T-helper 2 cell treated with Interferon-gamma antibody and Interleukin-4, amounts not matched to agents 5 μg/mL and 100 μg/mL, for 36 hours (primary cell): ENCODE measurements at places on chromosomes 6 and 20.

DNA sequence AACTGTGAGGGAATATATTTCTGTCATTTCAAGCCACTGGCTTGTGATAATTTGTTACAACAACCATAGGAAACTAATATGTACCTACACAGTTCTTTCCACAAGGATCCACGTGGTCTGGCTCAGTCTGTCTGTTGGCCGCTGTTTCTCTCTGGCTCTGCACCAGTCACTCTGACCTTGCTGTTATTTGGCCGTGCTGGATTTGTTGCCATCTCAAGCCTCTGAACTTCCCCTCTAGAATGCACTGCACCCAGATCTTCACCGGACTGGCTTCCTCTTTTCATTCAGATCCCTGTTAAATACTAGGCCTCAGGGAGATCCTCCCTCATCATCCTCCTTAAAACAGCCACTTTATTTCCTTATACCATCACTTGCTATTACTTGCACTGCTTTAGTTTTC lies 446.8 kb downstream of the TFAP2B start:
- H3K27ac ChIP-seq, result no peak overlapping the region
- no peak for DNase-seq
- no peaks in the 10 kb centered on the region for H3K27me3 ChIP-seq
- H3K4me3 ChIP-seq, result no peak overlapping the region
- no peaks in the 10 kb centered on the region for H3K4me1 ChIP-seq
- H3K36me3 ChIP-seq, result no peaks in the 10 kb centered on the region

DNA sequence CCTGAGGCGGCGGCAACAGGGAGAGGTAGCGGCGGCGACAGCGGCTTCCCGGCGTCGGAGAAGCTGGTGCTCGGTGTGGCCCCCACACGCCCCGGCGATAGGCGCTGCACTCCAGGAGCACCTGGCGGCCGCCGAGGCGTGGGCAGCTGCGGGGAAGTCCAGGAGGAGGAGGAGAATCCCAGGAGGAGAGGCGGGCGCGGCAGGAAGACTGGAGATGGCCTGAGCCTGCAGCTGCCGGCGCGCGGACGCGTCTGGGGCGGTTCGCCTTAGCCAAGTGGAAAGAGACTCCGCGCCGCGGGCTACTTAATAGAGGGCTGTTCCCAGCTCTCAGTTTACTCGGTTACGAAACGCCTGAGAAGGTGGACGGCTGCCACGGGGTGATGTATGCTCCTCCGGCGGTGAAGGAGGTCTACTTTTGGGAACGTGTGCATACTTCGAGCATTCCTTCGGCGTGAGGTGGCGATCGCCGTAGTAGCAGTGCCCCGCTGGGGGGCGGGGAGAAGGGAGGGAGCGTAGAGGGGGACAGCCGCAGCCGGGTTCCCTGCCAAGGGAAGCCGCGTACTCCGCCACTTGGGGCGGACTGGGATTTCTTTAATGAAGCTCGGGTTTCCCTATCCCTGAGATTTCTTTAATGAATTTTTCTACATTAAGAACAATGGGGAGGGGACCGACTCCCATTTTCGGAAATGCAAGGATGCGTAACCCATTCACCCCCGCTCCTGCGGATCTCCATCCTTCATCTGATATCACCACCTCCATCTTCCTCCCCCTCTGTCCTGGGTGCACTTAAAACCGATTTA lies at the start of gene COL12A1:
COL12A1 (minus strand) TSS at position 278 of the 800 bp plus-strand sequence. CDS start 3,261 bp downstream, outside the sequence.
- H3K36me3 ChIP-seq, result no peaks in the 10 kb centered on the region
- H3K27me3 ChIP-seq, result peaks cover 86% of the 10 kb centered on the region
- H3K4me1 ChIP-seq, result peaks cover 47% of the 10 kb centered on the region
- peak; percentile 20 for DNase-seq
- H3K4me3 ChIP-seq, result peak within 1 kb of the TSS; percentile 70

GRCh38 chr6:156598071-156598854 lies 178.9 kb upstream of the ARID1B start:
- no peaks in the 10 kb centered on the region for H3K36me3 ChIP-seq
- no peak overlapping the region for H3K27ac ChIP-seq
- H3K4me3 ChIP-seq, result no peak overlapping the region
- peaks cover 8% of the 10 kb centered on the region for H3K27me3 ChIP-seq

GRCh38 chr20:38883981-38884733 lies 42.1 kb upstream of the FAM83D start:
- no peaks in the 10 kb centered on the region for H3K27me3 ChIP-seq
- H3K27ac ChIP-seq, result no peak overlapping the region
- peaks cover 29% of the 10 kb centered on the region for H3K4me1 ChIP-seq
- DNase-seq, result no peak
- H3K36me3 ChIP-seq, result peaks cover 15% of the 10 kb centered on the region

GRCh38 chr6:133553652-133554051 lies 312.5 kb downstream of the EYA4 start:
- no peaks in the 10 kb centered on the region for H3K36me3 ChIP-seq
- H3K4me1 ChIP-seq, result no peaks in the 10 kb centered on the region
- no peak overlapping the region for H3K27ac ChIP-seq
- no peak overlapping the region for H3K4me3 ChIP-seq
- no peak for DNase-seq

- H3K4me3 ChIP-seq, result no peak overlapping the region
- H3K27ac ChIP-seq, result no peak overlapping the region
- H3K27me3 ChIP-seq, result no peaks in the 10 kb centered on the region
- H3K4me1 ChIP-seq, result peaks cover 1% of the 10 kb centered on the region
Measured at GRCh38 chr6:21019614-21020013, 485.4 kb downstream of the CDKAL1 start.

DNA sequence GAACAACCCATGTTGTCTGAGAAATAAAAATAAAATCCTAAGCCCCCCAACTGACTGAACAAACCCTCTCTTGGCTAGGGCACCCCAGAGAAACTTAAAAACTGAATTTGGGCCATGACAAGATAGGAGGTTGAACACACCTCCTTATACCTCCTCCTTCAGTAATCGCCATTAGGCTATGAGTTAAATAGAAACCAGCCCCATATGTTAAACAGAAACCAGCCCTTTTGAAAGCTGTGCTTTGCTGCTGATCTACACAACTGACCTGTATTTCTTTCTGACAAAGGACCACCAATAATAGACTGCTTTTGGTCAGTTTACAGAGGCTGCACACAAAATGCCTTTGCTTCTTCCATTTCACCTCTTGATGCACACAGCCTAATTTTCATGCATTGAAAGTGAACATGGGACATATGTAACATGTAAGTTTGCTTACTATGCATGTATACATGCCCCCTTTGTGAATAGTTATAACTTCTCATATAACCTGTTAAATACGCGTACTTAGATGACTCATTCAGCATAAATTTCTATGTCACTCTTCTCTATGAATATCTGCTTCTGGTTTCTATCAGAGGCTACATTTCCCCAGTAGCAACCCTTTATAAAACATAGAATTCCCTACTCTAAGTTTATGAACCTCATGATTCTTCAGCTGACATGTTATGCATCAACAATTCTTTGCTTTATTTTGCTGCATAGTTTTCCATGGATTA lies 462.9 kb downstream of the COL12A1 start:
- no peak overlapping the region for H3K27ac ChIP-seq
- H3K4me1 ChIP-seq, result no peaks in the 10 kb centered on the region
- no peaks in the 10 kb centered on the region for H3K36me3 ChIP-seq
- H3K4me3 ChIP-seq, result no peak overlapping the region

GRCh38 chr6:165109011-165109410 lies 200.4 kb downstream of the C6orf118 start:
- H3K36me3 ChIP-seq, result no peaks in the 10 kb centered on the region
- H3K27me3 ChIP-seq, result no peaks in the 10 kb centered on the region
